Vagina (tissue), 2 donors: ENCODE measurements at places on chromosomes 4 and X. TPM values are rescaled to one million over a fixed set of nuclear protein-coding genes. Genes with fewer than 3 reads are reported as not detected.

CNGA1 gene
- total RNA-seq, result 2.0 TPM

RHOH gene
- 2.9 TPM for total RNA-seq

GRCh38 chr4:139700568-139700967 lies 34.9 kb downstream of the MGST2 start:
- DNase-seq, result no peak

DNA sequence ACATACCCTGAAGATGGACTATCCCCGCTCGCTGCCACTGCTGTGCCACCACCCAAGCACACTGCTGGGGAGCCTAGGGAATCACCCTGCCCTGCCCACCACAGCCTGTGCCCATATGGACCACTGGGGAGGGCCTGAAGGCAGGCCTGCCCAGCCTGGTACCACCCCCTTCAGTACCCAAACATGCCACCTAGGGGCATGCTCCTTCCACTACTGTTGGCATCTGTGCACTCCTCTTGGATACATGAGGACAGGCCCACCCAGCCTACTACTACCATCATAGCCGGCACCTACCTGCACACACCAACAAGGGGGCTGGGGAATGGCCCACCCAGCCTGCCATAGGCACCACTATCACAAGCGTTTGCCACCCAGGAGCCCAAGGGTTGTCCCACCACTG lies 30.1 kb upstream of the PRDX4 start:
- DNase-seq, result no peak

DNA sequence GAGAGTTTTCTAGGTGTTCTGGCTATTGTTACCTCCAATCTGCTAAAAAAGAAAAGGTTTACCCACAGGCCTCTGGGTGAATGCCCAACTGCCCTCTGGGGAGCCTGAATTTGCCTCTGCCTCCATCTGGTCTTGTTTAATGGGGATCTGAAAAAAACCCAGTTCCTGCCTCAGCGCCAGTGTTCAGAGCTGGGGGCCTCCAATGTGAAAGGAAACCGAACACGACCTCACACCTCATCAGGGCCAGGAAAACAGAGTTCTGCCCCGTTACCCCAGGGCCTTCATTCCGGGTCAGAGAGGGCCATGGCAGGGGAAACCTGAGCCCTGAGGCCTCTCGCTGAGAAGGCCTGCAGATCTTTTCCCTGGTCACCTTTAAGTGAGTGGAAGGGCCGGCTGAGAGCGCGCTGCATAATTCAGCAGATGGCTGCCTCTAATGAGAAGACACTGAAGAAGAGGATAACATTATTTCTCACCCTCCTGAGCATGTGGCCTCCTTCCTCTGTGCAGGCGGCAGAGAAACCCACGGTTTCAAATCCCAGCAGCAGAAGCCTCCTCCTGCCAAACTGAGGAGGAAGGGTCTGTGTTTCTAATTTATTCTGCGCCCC lies 6.8 kb downstream of the SEPTIN6 start:
- no peak for DNase-seq

DNA sequence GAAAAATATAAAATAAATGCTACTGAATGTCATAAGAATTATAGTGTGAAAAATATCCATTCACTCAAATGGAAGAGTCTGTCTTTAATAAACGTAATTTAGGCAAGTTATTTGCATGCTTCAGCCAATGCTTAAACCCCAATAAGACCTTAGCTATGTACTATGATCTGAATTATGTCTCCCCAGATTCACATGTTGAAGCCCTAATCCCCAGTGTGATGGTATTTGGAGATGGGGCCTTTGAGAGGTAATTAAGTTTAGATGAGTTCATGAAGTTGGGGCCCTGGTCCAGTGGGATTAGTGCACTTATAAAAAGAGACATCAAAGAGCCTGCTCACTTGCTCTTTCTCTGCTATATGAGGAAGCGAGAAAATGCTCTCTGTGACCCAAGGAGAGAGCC lies 28.7 kb downstream of the SLC39A8 start:
- no peak for DNase-seq

DNA sequence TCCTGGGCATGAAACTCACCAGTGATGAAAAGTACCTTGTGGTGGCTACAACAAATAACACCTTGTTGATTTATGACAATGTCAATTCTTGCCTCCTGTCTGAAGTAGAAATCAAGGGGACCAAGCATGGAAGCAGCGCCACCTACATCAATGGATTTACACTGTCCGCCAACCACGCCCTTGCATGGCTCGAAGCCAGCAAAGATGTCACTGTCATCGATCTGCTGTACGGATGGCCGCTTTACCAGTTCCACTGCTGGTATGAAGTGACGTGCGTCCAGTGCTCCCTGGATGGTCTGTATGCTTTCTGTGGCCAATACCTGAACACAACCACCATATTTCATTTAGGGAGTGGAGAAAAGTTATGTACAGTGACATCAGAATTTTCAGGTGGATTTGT lies 200.5 kb downstream of the NWD2 start:
- no peak for DNase-seq

- no peak for DNase-seq
Measured at GRCh38 chr4:38179690-38180377, 219.6 kb downstream of the PTTG2 start.

ARHGAP10 gene
- 55.5 TPM for total RNA-seq

DNA sequence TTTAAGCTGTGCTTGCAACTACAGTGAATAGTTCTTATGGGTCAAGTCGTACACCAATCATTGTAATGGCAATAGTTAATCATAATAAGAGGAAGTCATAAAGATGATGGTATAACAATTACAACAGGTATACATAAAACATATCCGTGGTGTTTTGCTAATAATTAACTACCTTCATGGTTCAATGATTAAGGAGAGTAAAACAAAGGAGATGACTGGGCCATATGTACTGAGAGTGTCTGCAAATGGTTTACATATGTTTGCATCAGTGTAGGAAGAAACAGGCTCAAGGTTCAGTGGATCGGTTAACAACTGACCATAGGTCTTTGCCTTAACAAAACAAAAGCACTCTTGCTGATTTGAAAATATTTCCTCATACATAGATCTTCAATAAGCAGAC lies 253.0 kb downstream of the COX7B2 start:
- no peak for DNase-seq

- no peak for DNase-seq
Measured at GRCh38 chr4:12137575-12137974, 708.9 kb upstream of the HS3ST1 start.

DNA sequence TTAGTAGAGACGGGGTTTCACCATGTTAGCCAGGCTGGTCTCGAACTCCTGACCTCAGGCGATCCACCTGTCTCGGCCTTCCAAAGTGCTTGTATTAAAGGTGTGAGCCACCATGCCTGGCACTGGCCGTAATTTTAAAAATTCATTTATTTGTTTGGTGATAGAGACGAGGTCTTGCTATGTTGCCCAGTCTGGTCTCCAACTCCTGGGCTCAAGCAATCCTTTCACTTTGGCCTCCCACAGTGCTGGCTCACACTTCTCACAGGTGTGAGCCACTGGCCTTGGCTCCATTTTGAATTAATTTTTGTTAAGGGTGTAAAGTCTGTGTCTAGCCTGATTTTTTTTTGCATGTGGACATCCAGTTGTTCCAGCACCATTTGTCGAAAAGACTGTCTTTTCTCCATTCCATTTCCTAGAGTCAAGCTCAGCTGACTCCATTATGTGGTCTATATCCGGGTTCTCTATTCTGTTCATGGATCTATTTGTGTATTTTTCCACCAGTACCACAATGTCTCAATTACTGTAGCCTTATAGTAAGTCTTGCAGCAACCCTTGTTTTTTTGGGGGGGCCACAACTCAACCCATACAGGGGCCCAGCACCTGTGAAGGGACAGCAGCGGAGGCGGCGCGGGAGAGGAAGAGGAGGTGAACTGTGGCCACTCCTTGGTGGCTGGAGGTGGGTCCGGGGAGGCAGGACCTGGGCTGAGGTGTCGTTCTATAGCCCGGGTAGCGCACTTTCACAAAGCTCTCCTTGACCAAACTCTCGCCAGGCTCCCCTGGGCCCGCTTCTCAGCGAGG lies 1.5 kb upstream of the NSD2 start:
- no peak for DNase-seq

SH2D1A gene
- total RNA-seq, result 0.74 TPM

IL1RAPL1 gene
- total RNA-seq, result not detected

DNA sequence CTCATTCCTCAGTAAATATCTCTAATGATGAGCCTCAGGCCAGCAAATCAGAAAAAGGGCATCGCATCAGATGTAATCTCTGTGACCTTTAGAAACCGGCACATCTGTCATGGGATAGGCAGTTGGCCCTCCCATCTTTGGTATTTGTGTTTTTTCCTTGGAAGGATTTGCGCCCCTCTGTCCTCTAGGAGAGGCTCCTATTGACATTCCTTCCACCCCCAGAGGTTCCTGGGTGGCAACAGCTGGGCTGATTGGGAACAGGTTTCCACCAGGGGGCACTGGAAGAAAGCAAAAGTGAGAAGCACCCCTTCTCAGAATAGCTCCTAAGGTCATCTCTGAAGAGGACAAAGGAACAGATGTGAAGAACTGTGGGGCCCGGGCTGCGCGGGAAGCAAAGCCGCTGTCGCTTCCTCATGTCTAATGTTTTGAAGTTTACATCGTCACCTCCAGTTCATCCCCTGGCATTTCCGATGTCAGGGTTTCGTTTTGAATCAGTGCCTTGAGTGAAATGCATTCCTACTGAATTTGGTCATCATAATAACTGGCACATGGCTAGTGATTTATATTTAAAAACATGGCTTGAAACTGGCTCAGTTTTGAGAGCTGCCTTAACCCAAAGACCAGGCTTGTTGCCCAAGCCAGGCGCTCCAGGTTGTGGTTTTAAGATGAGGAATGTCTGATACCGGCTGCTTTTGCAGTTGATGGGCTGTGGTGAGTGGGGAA lies 6.2 kb downstream of the TXK start:
- DNase-seq, result no peak

GRCh38 chrX:97234471-97235081 lies 350.9 kb downstream of the RPA4 start:
- no peak for DNase-seq

- DNase-seq, result no peak
Measured at GRCh38 chrX:136260776-136261175, 9.6 kb upstream of the MAP7D3 start.

DNA sequence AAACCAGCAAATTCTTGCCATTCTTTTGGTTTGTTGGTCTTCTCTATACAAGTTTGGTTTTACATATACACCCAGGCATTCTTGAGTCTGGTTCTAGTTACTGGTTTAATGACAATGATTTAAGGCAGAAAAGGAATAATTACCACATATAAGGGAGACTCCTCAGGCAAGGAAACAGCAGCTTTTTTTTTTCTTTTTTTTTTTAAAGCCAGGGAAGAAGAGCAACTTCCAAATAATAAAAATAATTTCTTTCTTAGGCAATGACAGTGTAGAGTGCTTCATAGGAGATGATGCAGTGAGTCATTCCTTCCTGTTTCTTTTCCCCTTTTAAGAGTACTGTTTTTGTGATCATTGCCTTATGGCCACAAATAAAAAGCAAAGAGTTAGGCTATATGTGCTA lies 289.7 kb downstream of the DKK2 start:
- no peak for DNase-seq

TIMP1 gene
- total RNA-seq, result 309 TPM

GRCh38 chr4:102598086-102598761 lies 97.1 kb downstream of the NFKB1 start:
- no peak for DNase-seq

GRCh38 chr4:52751487-52751911 lies 274 bp upstream of the ERVMER34-1 start:
- DNase-seq, result no peak

- no peak for DNase-seq
Measured at GRCh38 chr4:23269566-23269965, 576.8 kb downstream of the GBA3 start.

- DNase-seq, result no peak
Measured at GRCh38 chrX:39613997-39614679, 483.6 kb downstream of the BCOR start.

GRCh38 chr4:152665691-152666395 lies 14.0 kb downstream of the TMEM154 start:
- no peak for DNase-seq

FGB gene
- total RNA-seq, result not detected

DNA sequence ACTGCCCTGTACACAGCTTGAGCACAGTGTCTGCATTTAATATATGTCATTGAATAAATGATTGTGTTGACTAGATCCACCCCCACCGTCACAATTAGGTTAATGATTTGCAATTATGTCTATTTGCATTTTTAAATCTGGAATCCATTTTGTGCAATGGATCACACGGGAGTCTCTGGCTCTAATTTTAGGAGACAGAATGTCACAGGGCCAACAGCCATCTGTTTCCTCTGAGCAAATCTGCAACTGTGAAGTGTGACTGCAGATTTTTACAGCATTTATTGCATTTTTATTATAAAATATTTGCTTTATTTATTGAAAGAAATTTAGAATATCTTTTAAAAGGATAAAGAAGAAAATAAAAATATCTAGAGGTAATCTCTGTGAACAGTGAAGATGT lies 316.8 kb downstream of the HS3ST1 start:
- DNase-seq, result no peak

STPG2 gene
- not detected for total RNA-seq

DNA sequence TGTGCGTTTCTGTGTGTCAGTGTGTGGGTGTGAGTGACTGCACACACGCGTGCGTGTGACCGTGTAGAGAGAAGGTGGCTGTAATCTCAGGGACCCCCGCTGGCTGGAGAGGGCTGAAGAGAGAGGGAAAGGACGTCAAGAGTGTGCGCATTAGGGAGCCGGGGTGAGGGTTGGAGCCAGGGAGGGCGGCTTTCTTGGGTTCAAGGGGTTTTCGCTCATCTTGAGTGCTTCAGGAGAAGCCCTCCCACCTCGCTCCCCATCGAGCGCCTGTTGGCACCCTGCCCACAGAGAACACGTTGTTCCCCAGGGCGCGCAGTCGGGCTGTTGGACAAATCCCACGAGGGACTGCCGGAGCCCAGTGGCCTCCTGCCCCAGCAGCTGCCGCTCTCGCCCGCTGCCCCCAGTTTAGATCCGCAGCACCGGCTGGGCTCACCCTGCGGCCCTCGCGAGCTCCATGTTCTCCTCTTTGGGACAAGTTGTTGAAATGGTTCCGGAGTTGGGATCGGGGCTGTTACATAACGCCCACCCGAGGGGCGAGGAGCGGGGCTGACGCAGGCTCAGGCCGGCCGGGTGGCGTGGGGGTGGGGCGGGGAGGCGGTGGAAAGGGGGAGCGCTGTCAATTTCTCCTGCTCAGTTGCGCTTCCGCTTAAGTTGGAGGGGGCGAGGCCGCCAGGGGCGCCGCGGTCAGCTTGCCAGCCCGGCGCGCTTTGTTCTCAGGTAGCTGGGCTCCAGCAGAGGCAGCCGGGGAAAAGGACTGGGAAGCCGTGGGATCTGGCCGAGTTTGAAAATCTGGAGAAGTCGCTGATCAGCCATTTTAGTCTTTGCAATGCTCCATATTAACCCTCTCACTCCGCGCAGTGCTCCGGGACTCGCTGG lies 1.6 kb downstream of the GRIA2 start:
- DNase-seq, result no peak
